Stimulated activated CD8-positive, alpha-beta memory T cell treated with anti-CD3 and anti-CD28 coated beads, Interleukin-7, amount 100 ng/mL, for 4 hours (primary cell): ENCODE measurements at places on chromosomes 6 and 20.

- DNase-seq, result no peak
These were observed 122.2 kb downstream of the KIF13A start for GRCh38 chr6:17865243-17865642.

DNA sequence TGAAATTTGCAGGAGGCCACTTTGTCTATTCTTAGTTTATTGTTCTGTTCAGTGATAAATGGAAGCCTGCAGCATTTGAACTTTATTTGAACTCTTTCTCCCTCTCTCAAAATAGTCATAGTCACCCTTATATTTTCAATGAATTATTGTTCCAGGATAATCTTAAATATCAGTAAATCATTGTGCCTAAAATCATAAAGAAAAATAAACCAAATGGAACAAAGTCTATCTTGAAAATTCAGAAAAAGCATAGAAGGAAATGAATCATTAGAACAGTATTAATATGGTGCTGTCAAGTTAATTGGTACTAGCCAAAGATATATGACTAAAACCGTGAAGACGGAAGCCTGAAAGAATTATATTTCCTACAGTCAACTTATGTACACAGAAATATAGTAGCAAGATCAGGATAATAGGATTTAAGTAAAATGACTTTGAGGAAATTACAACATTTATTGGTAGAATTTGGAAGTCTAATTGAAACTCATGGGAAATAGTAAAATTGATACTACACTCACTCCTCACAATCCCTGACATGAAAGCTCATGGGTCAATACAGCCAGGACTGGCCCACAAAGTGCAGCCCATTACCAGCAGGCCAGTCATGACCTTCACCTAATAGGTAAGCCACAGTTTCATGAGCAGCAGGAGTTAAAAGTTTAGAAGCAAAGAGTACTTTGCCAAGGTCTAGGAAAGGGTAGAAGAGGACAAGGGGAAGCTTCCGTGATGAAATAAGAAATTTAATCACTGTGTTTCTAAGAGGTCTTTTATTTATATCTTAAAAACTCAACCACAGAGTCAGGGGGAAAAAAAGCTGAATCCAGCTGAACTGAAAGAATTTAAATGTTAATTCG, 119.9 kb upstream of the ENPP5 start:
- DNase-seq, result no peak

GRCh38 chr6:19472153-19472552, 365.0 kb upstream of the ID4 start:
- no peak for DNase-seq

- DNase-seq, result no peak
These were observed 11.4 kb upstream of the DUSP22 start for GRCh38 chr6:280775-281468.

- DNase-seq, result peak; percentile 46
These were observed 54.4 kb downstream of the GOPC start for GRCh38 chr6:117547688-117548621.

- no peak for DNase-seq
These were observed 4.0 kb upstream of the PTPN1 start for GRCh38 chr20:50506270-50506579.

DNA sequence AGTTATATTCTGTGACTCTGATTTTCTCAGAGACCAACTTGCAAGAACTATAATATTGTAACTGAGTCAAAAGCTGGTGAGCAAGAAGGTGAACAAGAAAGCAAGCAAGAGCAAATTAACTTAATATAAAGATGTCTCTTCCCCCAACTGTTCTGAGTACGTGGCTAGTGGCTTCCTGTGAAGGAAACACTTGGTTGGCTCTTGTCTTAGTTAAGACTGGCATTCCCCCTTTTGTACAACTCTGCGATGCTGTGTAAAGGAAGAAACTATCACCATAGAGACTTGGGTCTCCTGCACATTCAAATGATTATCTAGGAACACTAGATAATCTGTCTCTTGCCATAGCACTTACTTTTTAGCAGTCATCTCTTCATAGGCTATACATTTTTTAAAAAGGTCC, 47.3 kb upstream of the TNFAIP3 start:
- peak; percentile 33 for DNase-seq

GRCh38 chr6:17785094-17785787, 78.5 kb upstream of the NUP153 start:
- DNase-seq, result no peak

- DNase-seq, result no peak
These were observed 29.0 kb upstream of the EEF1E1 start for GRCh38 chr6:8131265-8131897.

- DNase-seq, result no peak
These were observed 137.7 kb upstream of the MAFB start for GRCh38 chr20:40826699-40827098.

GRCh38 chr20:19070681-19071445, 141.6 kb upstream of the SLC24A3 start:
- DNase-seq, result no peak

GRCh38 chr6:153210083-153210482, 79.0 kb upstream of the RGS17 start:
- DNase-seq, result no peak

GRCh38 chr6:134740027-134740373, 209.9 kb downstream of the ALDH8A1 start:
- no peak for DNase-seq

DNA sequence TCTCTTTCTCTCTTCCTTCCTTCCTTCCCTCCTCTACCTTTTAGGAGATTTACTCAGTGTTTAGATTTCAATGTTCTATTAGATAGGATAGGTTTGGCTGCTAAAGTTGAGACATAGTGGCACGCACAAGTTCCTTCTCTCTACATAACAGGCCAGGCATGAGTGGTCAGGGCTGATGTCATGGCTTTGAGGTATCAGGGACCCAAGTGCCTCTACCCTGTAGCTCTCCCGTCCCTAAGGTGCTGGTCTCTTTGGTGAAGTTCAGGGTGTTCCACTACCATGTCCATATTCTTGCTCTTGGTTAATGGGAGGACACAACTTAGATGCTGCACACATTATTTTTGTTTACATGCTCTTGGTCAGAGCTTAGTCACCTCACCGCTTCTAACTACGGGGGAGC, 245.3 kb downstream of the QKI start:
- no peak for DNase-seq

DNA sequence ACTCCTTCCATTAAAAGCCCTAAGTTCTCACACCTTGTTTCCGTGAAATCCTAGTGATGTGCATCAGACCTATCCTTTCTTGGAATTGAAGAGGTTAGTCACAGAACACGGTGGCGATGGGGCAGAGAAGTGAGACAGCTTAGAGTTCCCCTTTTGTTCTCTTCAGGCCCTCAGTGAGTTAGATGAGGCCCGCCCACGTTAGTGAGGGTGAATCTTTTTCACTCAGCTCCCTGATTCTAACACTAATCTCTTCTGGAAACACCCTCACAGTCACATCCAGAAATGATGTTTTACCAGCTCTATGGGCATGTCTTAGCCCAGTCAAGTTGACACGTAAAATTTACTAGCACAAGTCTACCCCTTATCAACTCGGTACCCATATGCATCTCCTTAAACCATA, 172.7 kb upstream of the NOX3 start:
- no peak for DNase-seq

GRCh38 chr6:163637524-163637923, 223.0 kb downstream of the QKI start:
- no peak for DNase-seq

DNA sequence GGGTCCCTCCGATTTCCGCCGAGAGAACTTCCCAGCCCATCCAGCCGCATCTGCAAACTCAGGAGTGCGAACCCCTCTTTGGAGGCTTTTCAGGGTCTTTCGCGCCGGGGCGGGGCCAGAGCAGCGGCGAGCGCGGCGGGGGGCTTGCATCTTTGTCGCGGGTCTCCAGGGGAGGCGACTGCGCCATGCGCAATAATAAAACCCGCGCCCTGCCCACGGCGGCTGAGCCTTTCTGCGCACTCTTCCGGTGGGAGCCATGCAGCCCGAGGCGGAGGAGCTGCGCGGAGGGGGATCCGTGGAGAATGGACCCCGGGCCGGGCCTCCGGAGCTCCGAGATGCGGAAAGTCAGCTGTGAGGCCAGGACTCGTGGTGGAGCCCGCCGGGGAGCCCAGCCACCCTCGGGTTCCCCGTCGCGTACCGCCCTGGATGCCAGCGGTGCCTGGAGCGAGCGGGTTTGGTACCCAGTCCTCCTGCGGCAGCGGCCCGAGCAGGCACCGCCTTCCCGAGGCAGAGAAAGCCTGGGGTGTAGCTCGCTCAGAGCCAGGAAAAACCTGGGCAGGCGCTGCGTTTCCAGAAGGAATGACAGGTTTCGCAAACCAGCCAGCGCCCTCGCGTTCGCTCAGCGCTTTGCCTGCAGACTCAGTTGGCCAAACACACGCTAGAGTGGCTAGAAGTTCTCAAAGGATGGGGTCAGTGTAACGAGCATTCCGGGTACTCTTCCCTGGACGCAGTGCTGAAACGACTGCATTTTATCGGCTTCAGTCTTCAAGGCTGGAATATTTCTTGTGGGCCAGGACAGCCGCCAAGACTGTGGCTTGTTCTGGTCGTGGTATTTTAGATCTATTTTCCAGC, 1.2 kb downstream of the AKAP12 start:
- DNase-seq, result no peak

DNA sequence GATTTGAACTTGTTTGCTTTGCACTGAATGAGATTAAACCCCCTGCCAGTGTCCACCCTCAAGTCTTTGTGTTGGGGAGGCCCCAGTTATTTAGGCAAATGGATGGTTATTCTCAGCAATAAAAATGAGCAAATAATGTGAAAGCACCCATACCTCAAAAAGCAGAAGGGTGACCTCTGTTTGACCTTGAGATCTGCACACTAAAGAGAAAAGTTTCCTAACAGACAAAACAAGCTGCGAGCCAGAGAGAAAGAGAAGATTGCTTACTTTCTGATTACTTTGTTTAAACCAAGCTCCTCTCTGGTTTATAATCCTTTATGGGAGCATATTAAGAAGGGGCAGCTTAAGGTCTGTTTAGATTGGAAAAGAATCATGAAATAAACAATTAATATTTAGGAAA, 30.4 kb upstream of the TRERF1 start:
- no peak for DNase-seq

DNA sequence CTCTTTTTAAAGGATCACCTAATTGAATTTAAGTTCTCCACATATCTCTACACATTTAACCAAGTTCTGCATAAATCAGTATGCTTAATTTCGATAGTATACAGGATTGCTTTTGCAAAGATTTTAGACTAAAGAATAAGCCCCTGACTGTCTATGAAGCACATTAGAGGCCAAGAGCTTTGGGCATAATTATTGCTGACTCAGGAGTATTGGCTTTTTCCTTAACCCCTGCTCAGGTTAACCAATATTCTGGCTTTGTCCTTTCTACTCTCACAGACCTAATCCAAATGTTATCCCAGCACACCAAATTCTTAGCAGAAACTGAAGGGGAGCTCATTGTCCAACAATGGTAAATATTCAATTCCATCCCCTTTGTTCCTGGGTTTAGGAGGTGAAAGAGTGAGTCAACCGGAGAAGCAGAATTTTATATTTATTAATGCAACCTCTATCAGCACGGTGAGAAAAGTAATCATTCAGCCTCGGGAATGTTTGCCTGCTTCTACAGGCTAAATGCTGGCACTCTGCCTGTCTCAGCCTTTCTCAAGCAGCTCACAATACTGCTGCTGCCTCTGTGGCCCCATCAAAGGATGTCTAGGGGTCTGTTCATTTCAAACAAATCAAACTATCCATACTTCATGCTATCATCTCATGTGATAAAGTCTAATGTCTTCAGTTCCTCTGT, 125.0 kb downstream of the SIM1 start:
- no peak for DNase-seq

DNA sequence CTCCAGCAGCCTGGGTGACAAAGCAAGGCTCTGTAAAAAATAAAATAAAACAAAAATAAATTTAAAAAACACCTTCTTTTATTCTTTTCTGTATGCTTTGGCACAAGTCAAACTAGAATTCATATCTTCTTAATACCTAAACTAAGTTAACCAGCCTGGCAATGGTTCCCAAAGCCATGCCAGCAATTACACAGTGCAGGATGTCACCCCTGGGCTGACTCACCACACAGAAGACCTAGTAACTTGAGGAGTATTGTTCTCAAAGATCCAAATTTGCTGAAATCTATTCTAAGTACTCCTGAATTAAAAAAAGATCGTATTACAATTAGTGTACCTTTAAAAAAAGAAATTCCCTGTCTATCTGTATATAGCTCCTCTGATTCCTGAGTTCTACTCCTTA, 162.7 kb upstream of the SGK1 start:
- no peak for DNase-seq

DNA sequence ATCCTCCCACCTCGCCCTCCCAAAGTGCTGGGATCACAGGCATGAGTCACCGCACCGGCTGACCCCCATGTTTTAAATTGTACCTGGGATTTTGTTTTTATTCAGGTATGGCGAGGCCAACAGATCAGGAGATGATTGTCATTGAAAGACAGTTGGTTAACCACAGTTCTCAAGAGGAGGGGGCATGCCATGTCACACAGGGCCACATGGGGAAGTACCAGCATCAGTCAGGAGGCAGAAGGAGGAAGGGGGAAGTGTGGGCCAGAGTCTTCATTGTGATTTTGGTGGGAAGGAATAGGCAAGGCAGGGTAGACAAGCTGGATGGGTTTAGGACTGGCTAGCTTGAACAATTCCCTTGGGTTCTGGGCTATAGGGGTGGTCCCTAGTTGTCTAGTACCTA, 9.9 kb upstream of the MMP9 start:
- no peak for DNase-seq

DNA sequence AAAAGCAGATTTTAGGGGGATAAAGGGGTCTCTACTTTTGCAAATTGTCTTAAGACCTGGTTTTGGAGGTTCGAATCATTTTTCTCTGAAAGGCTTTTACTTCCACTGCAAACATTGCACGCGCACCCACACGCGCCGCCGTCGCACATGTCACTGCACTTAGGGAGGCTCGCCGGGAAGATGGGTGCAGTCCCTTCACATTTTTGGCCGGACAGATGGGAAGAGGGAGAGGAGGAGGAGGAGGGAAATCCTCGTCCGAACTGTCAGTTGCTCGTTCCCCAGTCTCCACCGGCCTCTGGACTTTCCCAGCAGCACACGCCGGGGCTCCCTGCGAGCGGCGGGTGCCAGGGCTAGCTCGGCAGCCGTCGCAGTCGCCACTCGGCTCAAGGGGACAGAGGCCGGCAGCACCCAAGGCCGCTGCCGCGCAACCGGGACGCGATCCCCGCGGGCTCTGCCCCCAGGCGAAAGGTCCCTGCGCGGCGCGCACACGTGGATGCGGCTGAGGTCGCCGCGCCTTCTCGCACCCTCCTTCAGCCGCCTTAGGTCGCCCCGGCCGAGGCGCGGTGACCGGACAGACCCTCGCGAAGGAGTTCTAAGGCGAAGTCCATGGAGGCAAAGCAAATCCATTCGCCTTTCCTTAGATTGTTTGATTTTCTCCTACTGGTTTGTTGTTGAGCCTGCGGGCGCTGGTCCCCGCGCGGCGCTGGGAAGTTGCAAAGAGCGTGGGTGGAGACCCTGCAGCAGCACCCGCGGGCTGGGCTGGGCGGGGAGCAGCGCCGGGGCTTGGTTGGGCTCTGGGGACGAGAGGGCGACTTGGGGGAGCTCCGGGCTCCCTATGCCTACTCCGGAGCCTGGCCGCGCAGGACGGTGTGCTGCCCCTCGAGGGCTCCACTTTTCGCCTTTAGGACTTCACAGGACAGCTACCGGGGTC, 1.2 kb downstream of the MYB start:
- peak; percentile 29 for DNase-seq
